ENCODE measurements at places on chromosomes 7 and 10.

- DNase-seq: no peak
Measured at GRCh38 chr7:2008936-2009540, 223.7 kb downstream of the MAD1L1 start.

- DNase-seq: no peak
Measured at GRCh38 chr10:111278266-111278665, 201.4 kb downstream of the ADRA2A start.

DNA sequence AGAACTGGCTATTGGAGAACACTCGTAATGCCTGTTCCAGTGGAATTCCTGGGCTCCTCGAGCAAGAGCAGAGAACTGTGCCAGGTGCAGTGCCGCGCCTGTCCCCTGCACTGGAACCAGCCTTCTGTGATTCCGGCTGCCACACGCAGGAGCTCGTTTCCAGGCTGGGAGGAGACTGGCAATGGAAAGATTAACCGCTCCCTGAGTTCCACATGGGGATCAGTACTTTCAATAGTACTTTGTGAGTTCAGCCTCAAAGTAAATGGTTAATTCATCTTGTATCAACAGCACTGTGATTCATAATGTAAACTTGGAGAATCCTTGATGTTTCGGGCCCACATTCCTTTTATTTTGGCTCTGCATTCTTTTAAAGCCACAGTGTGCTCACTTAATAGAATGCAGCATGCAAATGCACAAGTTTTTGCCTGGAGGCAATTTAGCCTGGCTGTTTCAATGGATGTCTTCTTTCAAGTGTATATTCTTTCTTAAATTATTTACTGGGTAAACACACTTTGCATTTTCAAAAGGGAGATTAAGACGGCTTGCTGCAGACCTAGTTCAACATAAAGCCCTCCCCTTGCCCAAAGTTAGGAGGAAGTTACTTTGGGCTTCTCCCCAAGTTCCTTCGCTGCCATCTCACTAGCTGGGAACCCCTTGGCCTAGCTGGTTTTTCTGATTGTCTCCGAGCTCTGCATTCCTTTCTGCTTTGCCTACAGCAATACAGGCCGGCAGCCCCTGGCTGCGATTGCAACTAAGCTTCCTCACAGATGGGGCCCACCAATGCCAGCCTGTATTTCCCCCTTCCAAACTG is 138.1 kb upstream of the TCF7L2 start:
- DNase-seq: peak; percentile 94

DNA sequence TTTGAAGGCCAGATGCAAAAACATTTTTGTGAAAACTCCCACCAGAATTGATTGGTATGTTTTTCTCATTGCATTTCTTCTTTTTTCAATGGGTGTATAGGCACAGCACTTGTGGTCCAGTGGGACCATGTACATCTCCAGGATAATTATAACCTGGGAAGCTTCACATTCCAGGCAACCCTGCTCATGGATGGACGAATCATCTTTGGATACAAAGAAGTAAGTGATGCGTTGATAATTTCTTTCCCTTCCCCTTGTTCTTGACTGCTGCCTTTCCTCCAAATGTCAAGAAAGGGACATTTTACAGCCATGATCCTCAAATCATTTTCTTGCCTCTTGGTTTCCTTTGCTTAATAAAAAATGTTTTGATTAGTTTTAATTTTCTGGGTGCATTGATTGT is 331.5 kb downstream of the PLXDC2 start:
- no peak for DNase-seq

DNA sequence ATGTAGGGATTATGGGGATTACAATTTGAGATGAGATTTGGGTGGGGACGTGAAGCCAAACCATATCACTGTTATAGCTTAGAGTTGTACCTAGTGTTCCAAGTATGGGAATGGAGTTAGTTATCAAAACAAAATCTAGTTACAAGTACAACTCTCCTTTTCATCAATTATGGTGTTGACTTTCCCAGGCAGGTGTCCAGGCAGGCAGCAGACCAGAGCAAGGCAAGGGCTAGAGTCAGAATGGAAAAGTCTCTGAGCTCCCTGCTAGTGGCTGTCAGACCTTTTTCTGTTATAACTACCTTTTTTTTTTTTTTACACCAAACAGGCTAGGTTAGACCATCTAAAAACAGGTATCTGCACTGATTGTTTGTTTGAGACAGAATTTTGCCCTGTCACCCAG is 29.2 kb downstream of the PTER start:
- no peak for DNase-seq

DNA sequence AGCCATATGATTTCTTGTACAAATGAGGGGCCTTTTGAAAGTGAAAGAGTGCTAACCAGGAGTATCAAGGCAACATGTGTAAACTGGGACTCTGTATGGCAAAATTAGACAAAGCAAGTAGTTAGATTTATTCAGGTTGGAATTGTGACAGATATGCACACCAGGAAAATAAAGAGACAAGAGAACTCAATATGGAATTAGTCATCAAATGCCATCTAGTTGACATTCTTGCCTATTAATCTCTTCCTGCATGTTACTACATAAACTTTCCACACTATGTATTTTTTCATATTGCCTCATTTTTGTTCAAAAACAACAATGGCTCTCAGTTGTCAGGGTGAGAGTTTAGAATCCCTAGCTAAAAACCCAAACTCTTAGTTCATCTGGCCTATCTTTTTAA is 799.0 kb downstream of the NRG3 start:
- no peak for DNase-seq

DNA sequence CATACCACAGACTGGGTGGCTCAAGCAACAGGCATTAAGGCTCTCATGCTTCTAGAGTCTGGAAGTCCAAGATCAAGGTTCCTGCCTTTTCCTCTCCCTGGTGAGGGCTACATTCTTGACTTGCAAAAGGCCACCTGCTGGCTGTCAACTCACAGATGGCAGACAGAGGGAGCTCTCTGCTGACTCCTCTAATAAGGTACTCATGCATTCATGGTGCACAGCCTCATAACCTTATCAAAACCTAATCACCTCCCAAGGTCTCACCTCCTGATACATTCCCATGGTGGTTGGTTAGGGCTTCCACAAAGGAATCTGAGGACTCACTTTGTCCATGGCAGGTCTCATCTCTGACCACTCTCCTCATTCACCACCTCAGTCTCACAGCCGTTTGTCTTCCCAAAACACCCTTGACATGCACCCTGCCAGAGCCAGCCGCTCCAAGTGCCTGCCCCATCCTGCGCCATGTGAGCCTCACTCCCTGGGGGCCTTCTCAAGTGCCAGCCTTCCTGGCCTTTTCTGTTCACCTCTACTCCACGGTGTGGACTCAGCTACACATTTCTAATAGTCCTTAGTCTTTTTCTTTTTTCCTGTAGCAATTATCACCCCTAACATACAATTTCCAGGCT is 400.3 kb upstream of the ADARB2 start:
- peak; percentile 4 for DNase-seq

GRCh38 chr10:96986200-96986856 is 154.2 kb downstream of the LCOR start:
- no peak for DNase-seq

DNA sequence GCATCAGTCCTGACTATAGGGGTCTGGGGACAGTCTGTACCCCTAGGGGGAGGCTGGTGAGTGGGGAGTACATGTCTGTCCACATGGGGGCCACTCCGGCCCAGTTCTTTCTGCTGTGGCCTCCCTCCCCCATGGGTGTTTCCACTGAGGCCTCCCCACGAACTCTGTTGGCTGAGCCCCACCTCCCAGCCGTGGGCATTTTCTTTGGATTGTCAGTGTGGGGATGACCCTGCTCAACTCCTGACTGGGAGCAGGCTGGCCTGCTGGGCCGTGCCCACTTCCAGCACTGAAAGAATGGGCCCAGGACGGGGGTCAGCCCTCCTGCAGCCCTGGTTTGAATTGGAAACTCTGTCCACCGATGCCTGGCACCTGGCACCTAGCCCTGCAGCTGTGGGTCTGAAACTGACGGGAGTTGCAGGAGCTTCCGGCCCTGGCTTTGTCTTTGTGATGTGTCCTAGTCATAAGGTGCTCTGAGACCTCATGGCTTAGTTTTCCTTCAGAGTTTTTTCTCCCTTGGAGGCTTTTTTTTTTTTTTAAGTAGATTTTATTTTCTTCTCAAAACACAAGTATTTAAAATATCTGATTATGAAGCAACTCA is 46.5 kb downstream of the LHPP start:
- no peak for DNase-seq

DNA sequence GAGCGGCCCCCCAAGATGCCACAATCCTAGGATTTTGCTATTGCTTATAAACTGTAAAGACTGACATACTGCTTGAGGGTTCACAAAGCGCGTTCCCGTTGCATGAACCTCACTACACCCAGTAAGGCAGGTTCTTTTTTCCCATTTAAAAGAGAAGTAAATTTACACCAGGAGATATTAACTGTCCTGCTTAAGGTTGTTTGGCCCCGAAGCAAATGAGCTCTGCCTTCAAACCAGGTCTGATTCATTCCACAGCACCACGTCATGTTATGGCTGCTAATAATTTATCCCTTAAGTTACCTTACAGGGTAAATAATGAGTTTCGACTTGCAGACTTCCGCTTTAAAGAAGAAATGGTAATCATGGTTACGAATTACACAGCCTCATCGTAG is 559 bp upstream of the FKBP14 start:
- DNase-seq: no peak

GRCh38 chr7:128137181-128137580 is 103.9 kb upstream of the LEP start:
- peak; percentile 10 for DNase-seq

DNA sequence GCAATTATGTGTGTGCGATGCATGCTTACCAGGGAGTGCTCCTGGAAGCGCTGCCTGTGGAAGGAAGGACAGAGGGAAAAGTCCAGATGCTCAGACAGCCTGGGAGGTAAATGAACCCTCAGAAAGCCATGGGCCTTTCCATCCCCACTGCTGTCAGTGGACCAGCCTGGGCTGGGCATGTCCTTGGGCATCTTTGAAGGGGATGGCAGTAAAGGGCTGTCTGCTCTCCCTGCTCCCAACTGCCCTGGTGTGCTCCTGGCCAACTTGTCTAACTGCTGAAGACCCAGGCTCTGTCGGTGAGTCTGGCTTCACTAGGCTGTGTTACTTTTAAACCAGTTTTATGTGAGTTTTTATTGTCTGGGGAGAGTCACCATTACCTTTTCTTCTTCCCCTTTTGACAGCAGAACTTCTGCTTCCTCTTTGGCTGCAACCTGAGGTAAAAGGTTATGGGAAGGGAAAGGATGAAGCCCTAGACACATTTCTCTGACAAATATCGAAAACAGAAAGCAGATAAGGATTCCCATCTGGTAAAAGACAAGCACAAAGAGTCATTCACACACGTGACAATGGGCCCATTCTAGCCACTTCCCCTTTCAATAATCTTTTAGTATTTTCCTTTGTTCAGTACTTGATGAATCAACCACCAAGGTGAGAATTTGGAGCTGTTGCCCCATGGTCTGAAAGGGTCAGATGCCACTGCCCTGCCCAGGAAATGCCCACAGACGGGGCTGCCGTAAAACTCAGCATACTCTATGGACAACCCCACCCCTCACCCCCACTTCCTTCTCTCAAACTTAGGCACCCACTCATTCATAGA is 27.6 kb upstream of the PIK3AP1 start:
- no peak for DNase-seq

- peak; percentile 76 for DNase-seq
Measured at GRCh38 chr7:55441774-55442522, 76.8 kb downstream of the LANCL2 start.

- DNase-seq: no peak
Measured at GRCh38 chr10:131179361-131179760, 132.2 kb downstream of the TCERG1L start.

- no peak for DNase-seq
Measured at GRCh38 chr10:71092812-71093401, 119.5 kb upstream of the UNC5B start.

DNA sequence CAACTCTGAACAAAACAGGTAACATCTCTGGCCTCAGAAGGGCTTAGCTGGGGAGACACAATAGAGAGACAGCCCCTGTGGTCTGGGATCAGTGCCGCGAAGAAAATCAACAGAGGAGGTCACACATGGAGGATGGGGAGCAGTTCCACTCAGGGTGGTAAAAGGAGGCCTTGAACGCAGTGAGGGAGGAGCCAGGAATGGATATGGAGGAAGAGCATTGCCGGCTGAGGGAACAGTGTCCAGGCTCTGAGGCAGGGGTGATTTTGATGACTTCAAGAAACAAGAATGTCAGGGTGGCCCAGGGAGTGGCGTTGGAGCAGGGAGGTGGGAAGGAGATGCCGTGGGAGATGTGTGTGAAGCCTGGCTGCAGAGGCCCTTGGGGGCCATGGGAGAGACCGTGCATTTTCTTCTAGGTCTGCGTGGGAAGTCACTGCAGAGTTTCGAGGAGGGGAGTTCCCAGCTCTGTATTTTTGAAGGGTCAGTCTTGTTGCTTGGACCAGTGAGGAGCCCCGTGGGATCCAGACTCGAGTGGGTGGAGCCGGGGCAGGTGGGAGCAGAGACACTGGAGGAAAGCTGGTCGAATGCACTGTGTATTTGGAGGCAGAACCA is 35.7 kb upstream of the SH2D4B start:
- no peak for DNase-seq

GRCh38 chr7:106604303-106604924 is 56.5 kb downstream of the CCDC71L start:
- DNase-seq: no peak

GRCh38 chr7:30908681-30909080 is 3.0 kb upstream of the AQP1 start:
- no peak for DNase-seq

DNA sequence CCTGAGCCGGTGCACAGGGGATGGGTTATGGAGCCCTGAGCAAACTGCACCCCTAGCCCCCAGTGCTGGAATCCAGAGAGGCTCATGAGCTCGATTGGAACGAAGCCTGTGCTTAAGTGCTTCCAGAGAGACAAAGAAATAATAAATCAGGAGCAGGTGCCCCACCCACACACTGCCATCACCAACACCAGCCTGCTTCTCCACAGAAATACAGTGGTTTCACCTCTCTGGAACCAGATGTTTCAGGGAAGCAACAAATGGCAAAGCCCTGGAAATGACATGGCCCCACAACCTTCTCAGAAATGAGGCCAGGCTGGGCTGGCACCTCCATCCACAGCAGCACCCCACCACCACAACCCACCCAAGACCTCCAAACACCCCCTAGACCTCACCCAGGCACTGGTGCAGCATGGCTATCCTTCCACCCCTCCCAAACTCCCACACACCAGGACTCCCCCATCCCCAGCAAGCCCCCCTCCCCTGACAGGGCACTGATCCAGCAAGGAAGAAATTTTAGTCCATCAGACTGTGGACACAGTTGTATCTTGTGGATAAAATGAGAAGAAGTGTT is 4.1 kb upstream of the SLC18A3 start:
- no peak for DNase-seq

- no peak for DNase-seq
Measured at GRCh38 chr7:91463330-91463729, 199.1 kb downstream of the FZD1 start.
